ENCODE measurements at places on chromosomes 3 and 15. TPM values are rescaled to one million over a fixed set of nuclear protein-coding genes. Genes with fewer than 3 reads are reported as not detected.

DNA sequence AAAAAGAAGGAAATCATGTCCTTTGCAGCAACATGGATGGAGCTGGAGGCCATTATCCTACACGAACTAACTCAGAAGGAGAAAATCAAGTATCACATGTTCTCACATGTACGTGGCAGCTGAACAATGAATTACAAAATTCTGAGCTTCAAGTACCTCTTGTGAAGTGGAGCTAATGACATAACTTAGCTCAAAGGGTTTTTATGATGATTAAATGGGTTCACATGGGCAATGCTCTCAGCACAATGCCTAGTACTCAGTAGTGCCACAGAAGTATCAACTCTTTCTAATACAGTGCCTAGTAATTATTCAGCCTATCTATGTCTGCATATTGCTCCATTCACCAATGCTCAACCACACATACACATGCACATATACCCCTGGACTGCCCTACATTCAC is 407.5 kb upstream of the WNT5A start:
- DNase-seq, result no peak

- no peak for DNase-seq
Observed at GRCh38 chr15:66524838-66525237, 19.7 kb downstream of the ZWILCH start.

- peak; percentile 40 for DNase-seq
Observed at GRCh38 chr15:43225201-43225949, 4.6 kb upstream of the EPB42 start.

DNA sequence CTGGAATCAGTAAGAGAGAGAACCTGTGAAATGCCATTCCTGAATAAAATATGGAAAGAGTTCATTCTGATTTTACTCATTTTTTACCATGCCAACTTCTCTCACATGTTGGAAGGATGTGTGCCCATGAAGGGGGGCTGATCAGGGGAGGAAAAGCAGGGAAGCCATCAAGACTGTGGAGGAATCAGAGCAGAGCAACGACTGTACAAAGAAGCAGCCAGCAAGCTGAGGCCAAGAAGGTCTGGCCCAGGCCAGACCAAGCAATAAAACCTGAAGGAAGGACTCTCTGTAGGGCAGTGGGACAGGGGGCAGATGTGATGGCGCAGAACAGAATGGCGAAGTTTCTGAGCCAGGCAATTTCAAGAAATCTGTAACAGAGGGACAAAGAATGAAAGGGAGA is 24.0 kb upstream of the ARNT2 start:
- DNase-seq, result no peak

DNA sequence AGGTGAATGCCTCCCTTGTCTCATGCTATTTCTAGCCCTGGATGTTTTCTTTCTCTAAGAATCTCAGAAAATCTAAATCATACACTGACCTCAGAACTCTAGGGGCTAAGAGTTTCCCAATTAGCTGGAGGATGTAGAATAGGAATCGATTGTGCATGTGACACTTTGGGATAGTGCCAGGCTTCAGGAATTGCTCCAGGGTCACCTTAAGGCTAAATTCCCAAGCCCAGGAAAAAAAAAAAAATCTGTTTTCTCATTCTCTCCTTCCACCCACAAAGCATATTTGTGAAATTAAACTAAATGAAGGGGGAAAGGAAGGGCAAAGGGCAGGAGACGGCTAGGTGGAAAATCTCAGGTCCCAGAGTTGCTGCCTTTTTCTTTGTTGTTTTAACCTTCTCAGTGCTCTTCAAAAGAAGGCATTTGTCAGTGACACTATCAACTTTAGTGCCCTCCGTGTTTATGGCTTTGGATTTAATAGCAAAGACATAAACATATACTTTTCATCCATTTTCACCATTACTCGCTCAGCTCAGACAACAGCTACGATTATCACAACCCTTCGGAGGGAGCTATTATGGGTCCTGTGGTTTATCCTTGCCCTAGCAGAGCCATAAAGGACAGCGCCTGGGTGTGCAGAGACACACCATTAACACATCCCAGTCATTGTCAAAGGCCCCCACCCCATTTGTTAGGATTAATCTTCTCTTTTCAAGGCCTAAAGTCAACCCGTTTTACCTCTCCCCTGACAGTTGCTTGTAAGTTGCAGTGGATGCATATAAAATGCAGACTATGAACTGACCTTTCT is 271.7 kb downstream of the PDZRN3 start:
- DNase-seq, result no peak

DNA sequence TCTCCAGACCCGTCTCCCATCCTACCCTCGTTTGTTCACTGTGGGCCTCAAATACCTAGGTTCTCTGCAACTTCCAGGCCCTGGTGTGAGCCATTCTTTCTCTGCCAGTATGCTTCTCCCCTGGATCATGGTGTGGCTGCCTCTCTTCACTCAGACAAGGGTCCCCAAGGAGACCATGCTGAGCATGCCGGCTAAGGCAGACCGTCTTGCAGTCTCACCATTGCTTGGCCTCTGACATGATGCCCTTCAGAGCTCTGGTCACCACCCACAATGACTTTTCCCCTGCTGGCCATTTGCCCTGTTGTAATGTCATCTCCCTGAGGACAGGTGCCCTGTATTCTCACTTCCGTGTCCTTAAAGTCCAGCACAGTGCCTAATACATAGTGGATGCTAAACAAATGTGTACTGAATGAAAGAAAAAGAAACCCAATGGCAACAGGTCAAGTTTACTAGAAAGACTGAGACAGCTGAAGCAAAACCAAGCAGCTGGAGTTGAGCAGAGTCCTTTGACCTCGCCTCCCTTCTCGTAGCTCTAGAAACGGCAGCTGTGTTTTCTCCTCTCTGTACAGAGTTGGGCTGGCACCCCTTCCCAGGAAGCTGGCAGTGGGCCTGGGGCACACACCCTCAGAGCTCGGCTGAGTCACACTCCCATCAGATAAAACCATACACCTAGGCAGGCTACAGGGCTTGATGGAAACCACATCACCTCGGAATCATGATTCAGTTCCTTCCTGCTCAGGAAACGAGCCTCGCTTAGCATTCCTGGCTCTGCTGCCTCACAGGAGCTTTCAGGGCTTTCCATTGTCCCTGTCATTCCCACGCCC is 8.6 kb downstream of the TLR9 start:
- no peak for DNase-seq

DNA sequence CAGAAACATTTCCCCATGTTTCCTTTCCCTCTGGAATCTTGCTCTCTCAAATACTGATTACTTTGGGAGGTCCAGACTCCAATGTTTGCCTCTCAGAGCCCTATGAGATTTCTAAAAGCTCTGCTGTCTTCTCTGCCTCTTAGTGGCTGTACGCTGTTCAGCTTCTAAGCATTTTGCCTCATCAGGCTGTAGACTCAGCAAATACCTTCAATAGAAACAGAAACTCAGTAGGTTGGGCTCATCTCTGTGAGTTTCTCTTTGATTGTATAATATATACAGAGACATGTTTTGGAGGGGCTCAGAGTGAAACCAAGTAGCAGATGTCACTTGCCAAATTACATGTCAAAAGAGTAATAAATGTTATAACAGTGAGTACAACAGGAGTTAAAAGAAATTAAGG is 380.8 kb upstream of the MEIS2 start:
- DNase-seq, result no peak

- DNase-seq, result no peak
Observed at GRCh38 chr3:14440168-14440518, 37.7 kb downstream of the SLC6A6 start.

DNA sequence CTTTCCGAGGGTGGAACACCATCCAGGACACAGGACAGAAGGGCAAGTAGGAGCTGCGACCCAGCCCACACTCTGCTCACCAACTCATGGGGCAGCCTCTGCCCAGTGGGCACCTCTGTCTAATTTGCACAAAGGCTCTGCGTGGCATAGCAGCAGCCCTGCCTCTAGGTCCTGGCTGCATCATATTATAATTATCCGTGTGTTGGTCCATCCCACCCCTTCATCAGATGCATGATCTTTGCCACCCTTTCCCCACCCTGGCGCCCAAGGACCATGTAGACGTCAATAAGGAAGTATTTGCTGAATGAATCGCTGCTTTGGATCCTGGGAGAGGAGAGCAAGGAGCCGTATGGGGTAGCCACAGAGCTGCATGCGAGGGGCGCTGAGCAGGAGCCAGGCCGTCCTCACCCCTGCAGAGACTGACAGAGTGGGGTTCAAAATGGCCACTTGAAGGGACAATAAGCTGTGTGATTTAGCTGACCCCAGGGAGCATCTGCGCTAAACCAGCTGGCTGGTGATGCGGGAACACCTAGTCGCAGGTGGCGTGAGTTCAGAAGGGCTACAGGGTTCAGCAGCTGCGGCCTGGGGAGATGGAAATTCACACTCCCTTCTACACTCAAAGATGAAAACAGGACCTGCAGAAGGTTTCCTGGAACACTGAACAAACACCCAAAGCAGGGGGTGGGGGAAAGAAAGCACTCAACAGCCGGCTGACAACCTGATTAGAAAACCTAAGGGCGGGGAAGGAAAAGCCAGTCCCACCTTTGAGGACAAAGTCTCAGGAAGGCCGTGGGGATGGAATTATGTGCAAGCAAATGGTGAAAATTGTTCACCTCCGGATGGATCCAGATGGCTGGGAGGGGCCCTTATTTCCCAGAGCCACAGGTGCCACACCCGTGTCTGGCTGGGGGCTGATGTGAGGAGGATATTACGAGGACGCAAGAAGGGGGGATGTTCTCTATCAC is 6.4 kb downstream of the MGLL start:
- no peak for DNase-seq

Gene C3orf80
- polyA plus RNA-seq, result 8.5 TPM

Gene MLF1
- 90.4 TPM for polyA plus RNA-seq

Gene CLDN18
- polyA plus RNA-seq, result 52.8 TPM

Data from right lung (tissue), 10 donors.